Activated T-cell treated with anti-CD3 and anti-CD28 coated beads for 24 hours (primary cell): ENCODE measurements at places on chromosomes 16 and 17.

DNA sequence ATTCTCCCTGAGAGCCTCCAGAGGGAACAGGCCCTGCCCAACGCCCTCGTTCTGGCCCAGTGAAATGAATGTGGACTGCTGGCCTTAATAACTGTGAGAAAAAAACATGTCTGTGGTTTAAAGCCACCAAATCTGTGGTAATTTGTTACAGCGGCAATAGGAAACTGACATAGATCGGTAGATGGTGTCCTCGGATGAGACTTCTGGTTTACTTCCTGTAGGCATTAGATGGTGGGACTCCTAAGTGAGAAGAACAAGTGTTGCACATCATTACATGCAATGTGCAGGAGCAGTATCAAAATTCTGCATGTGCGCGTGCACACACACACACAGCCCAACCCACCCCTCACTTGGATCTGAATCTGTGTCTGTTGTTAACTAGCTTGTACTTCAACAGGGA lies 42.0 kb downstream of the CDK5R1 start:
- DNase-seq: no peak

DNA sequence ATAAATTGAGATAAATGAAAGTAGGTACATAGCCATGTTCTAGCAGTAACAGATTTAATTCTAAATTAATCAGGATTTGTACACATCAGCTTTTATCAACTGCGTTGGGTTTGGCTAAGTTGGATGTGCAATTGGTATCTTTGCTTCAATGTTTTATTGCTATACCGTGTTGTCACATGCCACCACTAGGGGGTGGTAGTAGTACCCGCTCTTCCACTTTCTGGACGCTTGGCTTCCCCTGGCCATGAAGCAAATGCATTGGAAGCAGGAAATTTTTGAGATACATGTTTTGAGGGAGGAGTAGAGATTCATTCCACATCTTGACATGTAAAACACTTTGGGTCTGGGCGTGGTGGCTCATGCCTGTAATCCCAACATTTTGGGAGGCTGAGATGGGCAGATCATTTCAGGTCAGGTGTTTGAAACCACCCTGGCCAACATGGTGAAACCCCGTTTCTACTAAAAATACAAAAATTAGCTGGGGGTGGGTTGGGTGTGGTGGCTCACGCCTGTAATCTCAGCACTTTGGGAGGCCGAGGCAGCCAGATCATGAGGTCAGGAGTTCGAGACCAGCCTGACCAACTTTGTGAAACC lies 58.6 kb downstream of the EMP2 start:
- DNase-seq: peak; percentile 30

DNA sequence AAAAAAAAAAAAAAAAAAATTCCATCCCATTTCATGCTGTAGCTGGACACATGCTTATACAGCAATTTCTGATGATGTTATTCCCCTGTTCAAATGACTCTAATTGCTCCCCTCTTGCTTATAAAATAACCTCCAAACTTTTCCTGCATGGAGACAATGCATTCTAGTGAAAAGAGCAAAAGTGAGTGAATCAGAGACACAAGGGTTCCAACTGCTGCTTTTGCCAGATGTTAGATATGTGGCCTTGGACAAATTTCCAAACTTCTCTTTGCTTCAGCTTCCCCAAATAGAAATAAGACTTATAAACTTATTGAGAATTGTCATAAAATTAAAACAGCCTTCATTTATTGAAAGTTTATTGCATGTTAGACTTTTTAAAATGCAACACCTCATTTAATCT lies 65.0 kb upstream of the AXIN2 start:
- no peak for DNase-seq

- no peak for DNase-seq
These were observed 10.3 kb downstream of the SLC47A2 start for GRCh38 chr17:19705771-19706770.
